NCI-H1694 treated with DMSO at 0.1 percent for 48 hours (cell line): ENCODE measurements at places on chromosomes 2 and 18.

DNA sequence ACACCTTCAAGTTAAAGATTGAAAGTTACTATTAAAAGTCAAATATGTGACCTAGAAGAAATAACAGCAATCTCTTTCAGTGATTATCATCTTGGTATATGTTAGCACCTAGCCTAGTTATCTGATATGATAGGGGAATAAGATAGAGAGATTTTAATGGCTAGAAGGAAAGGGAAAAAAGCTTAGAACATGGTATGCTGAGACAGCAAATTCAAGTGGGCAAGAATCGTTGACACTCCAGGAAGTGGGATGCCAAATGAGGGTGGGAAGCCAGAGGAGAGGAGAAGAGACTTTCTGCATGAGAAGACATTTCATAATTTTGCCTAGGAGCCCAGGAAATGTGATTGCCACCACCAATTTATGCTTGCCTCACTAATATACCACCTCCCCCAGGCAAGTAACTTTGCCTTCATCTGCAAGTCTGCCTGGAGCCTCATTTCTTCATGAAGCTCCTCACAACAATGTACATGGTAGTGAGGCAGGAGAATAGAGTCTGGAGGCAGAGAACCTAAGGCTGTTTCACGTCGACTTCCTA is 504.9 kb downstream of the TNS1 start:
- DNase-seq = no peak

- DNase-seq = no peak
Measured at GRCh38 chr18:55233857-55234256, 274.6 kb upstream of the CCDC68 start.

DNA sequence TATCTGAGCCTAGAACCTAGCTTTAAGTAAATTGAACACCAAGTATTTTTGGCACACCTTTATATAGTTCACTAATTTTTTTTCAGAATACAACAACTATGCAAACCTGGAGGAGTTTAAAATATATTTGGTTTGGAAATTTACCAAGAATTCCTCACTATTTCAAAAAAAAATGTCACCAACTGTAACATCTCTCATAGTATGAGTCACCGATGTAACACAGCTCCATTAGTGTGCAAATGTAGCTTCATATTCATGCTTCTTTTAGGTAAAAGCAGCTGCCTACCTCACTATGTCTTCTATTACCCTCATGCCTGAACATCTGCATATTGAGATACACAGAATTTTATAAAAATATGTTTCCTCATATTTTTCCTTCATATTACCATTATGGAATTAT is 80.5 kb downstream of the NRXN1 start:
- no peak for DNase-seq

DNA sequence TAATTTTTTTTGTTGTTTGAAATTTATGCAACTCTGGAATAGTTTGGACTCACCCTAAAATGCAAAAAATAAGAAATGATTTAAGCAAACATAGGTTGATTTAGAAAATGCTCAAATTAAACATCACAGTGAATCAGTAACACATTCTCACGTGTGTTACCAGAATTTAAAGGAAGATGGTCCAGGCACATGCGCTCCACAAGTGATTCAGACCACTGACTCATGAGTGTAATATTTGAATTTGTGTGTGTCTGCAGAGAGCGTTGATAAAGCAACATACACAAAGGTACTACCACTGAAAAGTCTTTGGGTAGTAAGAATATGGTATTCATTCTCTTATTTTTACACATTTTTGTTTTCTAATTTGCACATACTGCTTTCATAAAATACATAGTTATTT is 7.9 kb downstream of the SS18 start:
- DNase-seq = no peak

DNA sequence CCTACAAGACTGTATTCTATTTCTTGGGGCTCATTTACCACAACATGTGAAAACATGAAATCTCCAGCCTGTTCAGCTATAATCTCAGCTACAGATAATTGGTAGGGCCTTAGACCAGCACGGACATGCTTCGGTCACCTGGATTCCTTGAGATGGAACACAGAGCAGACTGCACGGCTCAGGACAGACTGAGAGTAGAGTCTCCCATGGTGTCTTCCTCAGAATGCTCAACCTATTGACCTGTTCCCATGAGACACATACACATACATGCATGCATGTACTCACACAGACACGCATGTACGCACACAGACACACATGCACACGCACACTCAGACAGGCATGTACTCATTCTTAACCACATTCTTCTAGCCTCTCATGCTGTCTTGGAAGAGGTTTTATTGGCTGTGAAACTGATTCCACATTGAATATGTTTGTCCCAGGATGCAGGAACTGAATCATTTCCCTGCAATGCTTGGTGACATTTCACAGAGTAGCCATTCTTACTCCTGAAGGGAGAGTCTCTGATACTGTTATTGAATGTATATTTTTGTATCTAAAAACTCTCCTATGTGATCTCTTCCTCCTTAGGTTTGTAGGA is 23.5 kb upstream of the BZW1 start:
- DNase-seq = no peak

GRCh38 chr2:234678711-234679110 is 181.8 kb upstream of the ARL4C start:
- no peak for DNase-seq

GRCh38 chr2:39452396-39452795 is 15.3 kb upstream of the MAP4K3 start:
- DNase-seq = no peak

- DNase-seq = no peak
Measured at GRCh38 chr2:28049899-28050298, 159.4 kb downstream of the BABAM2 start.

DNA sequence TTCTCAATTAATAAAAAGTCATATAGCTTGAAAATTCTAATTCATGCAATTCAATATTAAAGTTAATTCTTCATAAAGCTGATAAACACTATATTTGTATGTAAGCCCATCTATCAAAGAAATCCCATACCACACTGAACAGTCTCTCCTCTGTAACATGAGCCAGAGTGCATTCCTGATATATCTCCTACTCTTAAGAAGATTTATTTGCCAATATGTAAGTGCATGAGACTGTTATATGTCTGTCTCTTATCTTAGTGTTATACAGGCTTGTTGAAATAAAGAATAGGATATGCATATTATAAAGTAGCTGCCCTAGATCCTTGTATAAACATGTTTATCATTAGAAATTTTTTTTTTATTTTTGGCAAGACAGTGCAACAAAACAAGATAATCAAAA is 40.4 kb upstream of the TTC32 start:
- no peak for DNase-seq

- no peak for DNase-seq
Measured at GRCh38 chr2:46923041-46923528, 7.5 kb upstream of the MCFD2 start.

- no peak for DNase-seq
Measured at GRCh38 chr18:73766910-73767515, 380.6 kb downstream of the FBXO15 start.

DNA sequence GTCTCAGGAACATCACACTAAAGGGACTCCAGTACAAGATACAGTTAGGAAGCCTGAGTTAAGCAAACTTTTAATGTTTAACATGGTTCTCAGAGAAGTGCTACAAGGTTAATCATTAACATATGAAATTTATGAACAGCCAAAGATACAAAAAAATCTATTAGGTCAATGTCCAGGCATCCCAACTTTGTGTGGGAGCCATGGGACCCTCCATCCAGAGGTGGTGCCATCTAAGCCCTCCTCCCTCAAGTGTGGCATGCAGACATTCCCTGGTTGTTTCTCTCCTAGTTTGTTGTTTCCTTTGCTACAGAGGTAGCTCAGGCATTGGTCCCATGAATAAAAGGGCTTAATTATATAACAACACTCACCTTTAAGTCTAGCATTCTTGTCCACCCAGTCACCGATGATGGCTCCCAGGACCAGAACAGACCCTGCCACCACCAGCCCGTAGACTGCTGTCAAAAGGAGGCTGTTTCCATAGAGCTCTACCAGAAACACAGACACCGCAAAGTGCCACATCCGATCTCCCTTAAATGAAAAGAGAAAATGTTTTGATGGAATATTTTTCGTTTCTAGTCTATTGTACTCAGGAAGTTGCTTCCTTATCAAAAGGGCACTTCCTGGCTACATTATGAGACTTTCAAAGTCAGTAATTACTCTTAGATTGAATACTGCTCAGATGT is 5.7 kb downstream of the SLC40A1 start:
- no peak for DNase-seq

- no peak for DNase-seq
Measured at GRCh38 chr2:1272835-1273234, 140.4 kb upstream of the TPO start.

GRCh38 chr2:38823386-38823785 is 45.4 kb downstream of the GEMIN6 start:
- DNase-seq = no peak

- DNase-seq = no peak
Measured at GRCh38 chr18:303607-304006, 35.8 kb upstream of the THOC1 start.

GRCh38 chr2:3320910-3321605 is 56.6 kb downstream of the EIPR1 start:
- no peak for DNase-seq

GRCh38 chr18:13614641-13615288 is 111.6 kb downstream of the FAM210A start:
- DNase-seq = no peak

GRCh38 chr2:75707901-75708300 is 2.8 kb downstream of the GCFC2 start:
- DNase-seq = no peak

DNA sequence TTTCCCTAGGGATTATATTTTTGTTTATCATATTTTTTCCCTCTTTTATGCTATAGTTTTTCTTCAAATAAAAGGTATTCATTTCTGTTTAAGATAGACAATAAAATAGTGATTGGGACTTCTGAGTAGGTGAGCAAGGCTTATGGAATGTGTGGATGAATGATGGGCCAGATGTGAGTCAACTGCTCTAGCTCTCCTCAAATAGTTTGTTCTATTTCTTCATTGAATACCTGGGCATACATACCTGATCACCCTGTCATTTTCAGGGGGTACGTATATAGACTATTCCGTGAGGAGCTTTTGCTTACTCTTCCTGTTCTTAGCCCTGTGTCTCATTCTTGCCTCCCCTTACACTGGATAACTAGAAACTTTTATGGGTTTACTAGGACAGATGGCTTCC is 41.9 kb downstream of the BABAM2 start:
- no peak for DNase-seq

DNA sequence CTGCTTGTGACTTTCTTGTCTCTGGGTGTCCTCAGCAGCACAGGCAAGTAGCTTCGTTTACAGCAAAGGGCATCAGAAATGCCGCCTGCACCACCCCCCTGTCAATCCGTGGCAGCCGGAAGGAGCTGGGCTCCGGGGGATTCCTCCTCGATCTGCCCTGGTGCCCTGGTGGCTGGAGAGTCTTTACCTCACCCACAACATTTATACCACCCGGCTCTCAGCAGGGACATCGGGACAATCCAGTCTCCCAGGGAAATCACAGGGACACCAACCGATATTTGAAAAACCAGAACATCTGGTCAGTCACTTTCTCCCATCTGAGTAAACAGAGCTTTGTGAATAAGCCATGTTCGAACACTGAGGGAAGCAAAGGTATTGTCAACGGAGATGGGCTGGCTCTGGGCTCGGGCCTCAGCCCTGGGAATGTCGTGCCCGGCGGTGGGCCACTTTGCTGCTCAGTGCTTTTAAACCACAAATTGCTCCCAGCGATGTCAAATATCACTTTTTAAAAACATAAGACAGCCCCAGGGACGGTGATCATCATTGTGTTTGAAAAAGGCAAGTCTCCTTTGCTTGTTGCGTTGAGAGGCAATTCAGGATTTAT is 210.0 kb upstream of the SALL3 start:
- DNase-seq = no peak

DNA sequence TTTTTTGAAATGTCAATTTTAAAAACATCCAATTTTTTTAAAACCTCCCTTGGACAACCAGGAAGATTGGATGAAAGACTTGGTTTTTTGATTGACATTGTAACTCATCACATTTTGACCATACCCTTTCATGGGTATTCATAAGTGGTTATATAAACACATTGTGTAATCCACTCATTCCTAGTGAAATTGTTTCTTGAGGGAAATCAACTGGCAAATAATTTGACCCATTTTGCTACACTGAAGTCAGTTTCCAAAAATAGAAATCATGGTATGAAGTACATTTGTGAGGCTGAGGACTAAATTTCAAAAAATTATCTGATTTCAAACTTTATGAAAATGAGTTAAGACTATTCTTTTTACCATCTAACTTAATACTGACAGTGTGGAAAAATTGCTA is 31.5 kb downstream of the FBXO48 start:
- no peak for DNase-seq

GRCh38 chr2:105977807-105978206 is 216.3 kb downstream of the UXS1 start:
- no peak for DNase-seq

DNA sequence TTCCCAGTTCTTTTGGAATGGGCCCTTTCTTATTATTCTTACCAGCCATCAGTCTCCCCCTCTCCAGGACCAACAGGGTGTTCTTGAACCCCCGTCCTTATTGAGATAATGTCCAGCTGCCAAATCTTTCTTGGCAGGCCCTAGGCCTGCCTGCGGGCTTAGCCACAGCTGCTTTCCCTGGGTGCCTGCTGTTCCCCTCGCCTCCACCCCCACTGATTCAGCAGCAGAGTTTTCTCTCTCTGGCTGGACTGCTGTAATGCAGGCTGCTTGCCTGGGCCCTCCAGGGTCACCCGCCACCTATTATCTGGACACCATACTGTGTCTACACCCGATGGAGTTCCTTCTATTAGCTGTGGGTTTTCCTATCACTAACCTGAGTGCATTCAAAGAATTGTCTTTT is 395.4 kb upstream of the ATP5MC3 start:
- peak; percentile 2 for DNase-seq

DNA sequence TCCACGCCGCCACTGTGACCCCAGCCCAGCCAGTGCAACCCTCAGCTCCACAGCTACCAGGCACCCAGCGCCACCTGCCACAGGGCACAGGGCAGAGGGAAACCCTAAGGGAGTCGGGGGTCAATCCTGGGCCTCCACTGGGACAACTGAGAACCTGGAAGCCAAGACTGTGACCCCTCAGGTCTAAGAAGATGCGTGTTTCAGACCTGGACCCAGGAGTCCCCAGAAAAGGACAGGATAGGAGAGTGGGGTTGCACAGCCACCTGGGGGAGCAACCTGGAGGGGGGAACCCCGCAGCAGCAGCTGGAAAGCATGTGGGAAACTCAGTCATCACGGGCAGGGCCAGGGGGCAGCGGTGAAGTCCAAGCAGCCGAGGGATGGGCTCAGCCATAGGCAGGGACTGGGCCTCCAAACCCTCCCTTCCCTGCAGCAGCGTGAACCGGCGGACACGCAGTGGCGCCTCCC is 4.1 kb downstream of the ESPNL start:
- DNase-seq = no peak

- peak; percentile 58 for DNase-seq
Measured at GRCh38 chr2:128512379-128513115, 193.9 kb upstream of the HS6ST1 start.
